ENCODE measurements at places on chromosomes 16 and 17. TPM values are rescaled to one million over a fixed set of nuclear protein-coding genes. Genes with fewer than 3 reads are reported as not detected.

GRCh38 chr17:40307740-40308239, 1.2 kb upstream of the RARA start:
- DNase-seq, result no peak

DNA sequence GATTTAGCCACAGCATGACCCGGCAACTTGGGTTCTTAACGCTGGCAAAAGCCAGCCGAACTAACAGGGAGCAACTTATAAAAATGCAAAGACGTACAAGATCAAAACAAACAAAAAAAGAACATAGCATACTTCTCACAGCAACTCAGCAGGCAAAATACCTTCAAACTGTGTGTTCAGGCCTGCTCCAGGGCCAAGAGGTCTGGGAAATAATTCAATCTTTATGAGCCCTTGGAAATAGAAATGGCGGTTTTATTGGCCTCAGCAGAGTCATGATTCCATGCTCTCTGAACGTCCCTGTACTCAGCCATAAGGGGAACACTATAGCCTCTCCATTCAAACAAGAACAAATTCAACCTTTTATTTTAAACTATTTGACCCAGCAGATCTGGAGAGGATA, 101.3 kb upstream of the C17orf78 start:
- DNase-seq, result no peak

DNA sequence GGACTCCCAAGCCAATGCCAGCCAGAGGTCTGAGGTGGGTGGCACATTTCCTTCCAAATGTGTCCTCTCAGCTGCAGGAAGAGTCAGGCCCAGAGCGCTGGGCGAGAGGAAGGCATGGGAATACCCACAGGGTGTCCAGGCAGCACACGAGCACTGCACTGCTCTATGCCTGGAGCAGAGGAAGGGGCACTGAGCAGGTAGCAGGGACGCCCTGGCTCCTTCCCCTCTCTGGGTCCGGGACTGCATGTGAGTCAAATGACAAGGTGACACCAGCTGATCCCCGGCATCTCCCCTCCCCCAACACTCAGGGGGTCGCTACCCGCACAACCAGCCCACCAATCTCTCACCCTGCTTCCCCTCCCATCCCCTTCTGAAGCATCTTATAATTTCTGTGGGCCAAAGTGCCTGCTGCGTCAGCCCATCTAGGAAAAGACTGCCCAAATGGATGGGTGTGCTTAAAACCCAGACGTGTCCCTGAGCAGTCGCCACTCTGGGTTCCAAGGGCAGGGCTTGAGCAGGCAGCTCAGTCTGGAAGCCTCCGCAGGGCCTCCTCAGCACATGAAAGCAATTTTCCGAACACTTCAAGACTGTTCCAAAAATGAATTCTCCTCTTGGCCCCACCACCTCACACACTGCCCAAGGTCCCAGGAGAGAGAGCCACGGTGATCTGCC, 12.0 kb upstream of the BCAR1 start:
- DNase-seq, result no peak

GRCh38 chr17:35568561-35568960, 7.9 kb upstream of the SLFN14 start:
- DNase-seq, result no peak

- DNase-seq, result no peak
These were observed 398.4 kb upstream of the EEF2KMT start for GRCh38 chr16:5496013-5496412.

SLX4 gene
- 6.9 TPM for total RNA-seq
